Ascending aorta (tissue), 2 donors: ENCODE measurements at places on chromosomes 1 and 21.

DNA sequence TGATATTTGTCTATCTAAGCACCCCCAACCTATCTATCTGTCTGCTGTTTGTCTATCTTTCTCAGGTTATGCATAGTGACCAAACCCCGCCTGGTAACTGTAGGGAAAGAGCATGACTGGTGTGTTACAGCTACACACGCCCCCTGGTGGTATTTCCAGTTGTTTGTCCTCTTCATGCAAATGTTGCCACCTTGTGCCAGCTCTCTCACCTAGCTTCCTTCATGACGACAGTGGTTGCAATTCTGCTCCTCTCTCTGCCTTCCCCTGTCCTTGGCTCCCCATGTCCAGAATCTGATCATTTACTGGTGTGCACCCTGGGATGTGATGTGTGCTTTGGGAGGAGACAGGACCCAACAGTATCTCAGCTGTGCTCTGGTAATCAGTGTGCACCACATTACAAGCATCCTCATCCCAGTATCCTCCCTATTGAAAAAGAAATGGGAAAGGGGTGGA lies 8.1 kb upstream of the INKA2 start:
- peak; percentile 75 for DNase-seq

- DNase-seq: no peak
Measured at GRCh38 chr1:78491451-78492071, 787 bp downstream of the PTGFR start.

- DNase-seq: no peak
Measured at GRCh38 chr1:233672732-233673131, 58.8 kb downstream of the KCNK1 start.

- DNase-seq: no peak
Measured at GRCh38 chr1:234902774-234903547, 225.7 kb downstream of the TOMM20 start.

DNA sequence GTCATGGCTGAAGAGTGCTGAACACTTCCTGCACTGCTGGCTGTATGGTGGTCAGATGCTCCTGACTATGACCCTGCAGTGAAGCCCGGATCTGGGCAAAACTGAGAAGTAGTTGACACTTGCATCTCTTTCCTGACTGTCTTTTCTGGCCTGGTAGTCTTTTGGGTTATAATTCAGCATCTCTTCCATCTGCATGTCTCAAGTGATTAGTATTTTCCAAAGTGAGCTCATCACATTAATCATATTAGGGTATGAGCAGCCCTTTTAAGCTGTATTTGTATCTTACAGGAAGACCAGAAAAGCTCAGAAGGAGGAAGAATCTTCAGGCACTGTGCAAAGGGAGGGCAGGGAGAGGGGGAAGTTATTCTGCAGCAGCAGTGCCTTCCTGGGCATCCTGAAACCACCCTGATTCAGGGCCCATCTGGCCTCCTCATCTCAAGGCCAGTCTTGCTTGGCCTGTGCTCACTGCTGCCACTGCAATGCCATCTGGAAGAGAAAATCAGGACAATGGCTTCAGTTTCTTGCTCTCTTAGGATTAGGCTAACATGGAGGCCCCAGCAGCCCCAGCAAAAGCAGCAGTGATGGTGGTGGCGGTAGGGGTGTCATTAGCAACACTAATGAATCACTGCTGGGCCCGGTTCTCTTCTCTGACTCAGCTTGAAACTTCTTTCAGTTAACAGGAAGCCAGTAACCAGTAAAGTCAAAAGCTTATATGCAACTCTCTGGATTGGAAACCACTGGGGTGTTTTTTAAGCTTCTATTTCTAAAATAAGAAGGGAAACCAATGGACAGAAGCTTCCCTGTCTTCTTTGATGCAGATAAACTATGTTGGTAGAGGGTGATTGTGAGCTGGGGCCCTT lies 63.3 kb upstream of the WDR26 start:
- no peak for DNase-seq

DNA sequence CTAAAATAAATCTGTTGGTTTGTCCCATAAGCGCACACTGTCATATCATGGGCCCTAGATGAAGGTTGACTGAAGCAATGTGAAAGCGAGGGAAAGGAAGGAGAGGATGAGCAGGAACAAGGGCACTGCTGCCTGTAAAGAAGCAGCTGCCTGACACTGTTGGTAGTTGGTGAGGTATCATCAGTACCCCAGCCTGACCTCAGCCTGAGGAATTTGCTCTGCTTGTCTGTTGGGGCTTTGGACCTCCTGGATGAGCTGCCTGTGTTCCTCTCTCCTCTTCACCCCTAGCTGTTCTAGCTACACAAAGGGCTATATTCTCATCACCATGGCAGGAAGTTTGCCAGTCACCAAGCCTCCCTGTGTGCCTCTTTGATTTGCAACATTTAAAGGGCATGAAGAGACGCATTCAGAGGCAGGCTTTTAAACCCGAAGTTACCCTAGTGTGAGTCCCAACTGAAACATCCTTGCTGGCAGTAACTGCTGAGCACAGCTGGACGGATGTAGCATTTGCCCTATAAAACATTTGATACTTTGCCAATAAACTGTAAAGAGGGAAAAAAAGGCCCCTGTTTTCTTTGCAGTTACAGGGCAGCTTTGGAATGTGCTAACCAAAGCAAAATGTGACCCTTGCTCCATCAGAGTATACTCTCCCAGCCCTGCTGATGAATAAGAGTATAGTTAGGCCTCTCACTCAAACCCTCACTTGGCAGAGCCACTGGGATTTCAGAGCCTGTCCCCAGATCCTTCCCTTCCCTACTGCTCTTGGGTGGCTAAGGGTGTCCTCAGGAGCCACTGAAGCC lies 22.2 kb upstream of the SPATA6 start:
- no peak for DNase-seq
